ENCODE measurements at places on chromosomes 5 and 9.

DNA sequence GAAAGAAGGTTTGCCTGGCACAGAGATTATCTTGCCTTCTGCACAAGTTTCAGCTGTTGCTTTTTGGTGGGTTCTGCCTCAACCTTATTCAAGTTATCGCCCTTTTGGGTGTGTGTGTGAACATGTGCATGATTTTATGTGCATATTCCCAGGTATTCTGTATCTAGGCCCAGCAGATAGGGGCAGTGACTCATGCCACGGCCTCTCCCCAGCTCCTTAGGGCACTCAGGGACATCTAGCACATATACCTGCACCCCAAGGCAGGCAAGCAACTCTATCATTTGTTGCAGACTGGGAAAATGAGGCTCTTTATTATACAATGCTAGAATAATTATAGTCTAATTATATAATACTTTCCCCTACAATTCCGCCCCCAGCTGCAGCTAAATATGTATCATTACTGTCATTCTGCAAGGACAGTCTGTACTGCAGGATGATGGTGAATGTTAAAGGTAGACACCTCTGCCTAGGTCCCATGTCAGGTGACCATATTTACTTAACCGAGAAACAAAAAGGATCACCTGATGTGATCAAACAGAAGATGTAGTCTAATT, 128.9 kb downstream of the PDE8B start:
- no peak for DNase-seq

DNA sequence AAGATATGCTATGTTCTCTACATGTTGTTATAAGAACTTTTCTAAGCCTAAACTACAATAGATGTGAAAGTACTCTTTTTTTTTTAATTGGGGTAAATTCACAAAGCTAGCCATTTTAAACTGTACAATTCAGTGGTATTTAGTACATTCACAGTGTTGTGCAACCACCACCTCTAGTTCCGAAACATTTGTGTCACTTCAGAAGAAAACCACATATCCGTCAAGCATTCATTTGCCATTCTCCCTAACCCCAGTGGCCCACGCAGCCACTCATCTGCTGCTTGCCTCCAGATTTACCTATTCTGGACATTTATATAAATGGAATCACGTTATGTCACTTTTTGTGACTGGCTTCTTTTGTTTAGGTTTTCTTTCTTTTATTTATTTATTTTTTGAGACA, 43.1 kb downstream of the SPTAN1 start:
- no peak for DNase-seq

DNA sequence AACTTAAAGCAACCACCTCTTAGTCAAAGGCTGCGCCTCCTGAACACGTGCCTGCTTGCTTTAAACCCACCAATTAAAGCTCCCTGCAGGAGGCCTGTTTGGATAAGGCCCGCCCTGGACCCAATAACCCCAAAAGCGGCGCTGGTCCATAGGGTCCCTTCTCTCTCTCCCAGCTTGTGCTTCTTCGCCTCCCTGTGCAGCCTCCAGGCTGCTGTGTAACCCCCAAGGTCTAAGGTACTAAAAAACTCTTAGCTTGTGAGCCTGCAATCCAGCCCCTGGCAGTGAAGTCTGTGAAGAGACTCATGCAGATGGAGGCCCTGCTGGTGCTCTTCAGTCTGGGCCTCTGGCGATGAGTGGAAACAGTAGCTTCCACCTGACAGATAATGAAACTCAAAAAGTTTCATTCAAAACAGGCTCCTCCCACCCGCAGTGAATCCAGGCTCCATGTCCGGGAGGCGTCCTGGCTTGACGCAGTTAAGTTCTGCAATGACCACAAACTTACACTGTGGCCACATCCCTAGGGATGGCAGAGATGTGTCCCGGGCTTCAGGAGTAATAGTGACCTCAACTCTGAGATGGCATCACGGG, 97.3 kb downstream of the PRRT1B start:
- peak; percentile 59 for DNase-seq

- DNase-seq, result no peak
Measured at GRCh38 chr9:24698881-24699518, 153.3 kb upstream of the IZUMO3 start.

GRCh38 chr9:134835448-134835847, 45.2 kb upstream of the FCN2 start:
- no peak for DNase-seq

DNA sequence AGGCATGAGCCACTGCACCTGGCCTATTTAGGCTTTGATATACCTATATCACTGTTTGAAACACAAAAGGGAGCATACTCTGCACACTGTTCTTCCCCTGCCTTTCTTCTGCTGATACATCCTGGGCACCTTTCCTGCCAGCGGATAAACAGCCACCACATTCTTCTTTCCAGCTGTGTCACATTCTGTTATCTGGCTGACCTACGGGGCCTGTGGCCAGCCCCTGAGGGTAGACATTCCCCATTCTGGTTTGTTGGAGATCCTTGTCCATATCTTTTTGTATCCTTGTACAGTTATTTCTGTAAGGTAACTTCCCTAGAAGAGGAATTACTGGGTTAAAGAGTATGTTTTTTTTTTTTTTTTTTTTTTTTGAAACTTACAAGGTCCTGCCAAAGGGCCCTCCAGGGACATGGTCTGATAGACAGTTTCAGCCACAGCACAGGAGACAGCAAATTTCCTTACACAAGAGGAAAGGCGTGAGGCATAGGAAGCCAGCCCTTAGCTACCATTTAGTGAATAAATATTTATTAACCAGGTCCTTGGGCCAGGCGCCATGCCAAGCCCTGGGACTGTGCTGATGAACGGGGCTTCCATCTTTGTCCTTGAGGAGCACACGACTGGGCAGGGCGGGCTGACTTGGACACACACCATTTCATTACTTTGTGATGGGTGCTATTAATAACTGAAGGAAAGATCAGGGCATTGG, 57.8 kb downstream of the ERGIC1 start:
- DNase-seq, result no peak

- no peak for DNase-seq
Measured at GRCh38 chr9:108423433-108423832, 432.4 kb downstream of the ACTL7B start.

DNA sequence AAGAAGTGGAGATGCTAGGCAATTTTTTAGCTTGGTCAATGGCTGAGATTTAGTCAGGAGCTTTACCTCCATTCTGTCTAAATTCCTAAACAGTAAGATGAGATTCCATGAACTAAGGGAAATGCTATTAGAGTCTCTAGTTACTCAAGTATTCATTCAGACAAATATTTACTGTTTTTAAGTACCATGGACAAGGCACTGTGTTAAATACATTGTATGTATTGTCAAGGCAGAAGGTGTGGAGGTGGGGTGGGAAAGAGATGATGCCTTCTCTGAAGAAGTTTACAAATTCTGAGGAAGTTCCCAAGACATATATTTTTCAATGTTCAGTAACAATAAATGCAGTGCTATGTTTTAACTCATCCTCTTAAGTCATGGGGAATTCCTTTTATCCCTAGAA, 459.9 kb upstream of the NMUR2 start:
- no peak for DNase-seq

DNA sequence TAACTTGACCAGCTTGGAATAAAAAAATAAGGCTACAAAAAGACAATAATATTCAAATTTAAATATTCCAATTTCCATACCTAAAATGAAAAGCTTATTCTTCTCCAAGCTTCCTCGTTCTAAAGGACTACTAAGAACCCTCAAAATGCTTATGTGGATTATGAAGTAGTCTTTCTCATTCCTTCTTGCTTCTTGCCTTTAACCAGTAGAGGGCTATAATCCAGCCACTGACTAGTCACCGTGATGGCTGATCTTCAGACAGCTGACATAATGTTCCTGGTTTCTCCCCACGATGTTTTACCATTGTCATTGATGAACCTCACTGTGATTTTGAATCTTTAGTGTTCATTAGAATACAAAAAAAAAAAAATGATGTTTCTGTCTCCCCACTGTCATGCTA, 515.3 kb downstream of the TLE1 start:
- no peak for DNase-seq

- no peak for DNase-seq
Measured at GRCh38 chr9:134158753-134159392, 5.5 kb downstream of the RNU6ATAC start.

- no peak for DNase-seq
Measured at GRCh38 chr5:128241051-128241695, 157.6 kb downstream of the SLC12A2 start.

- DNase-seq, result no peak
Measured at GRCh38 chr9:35660966-35661415, 2.9 kb downstream of the CCDC107 start.

DNA sequence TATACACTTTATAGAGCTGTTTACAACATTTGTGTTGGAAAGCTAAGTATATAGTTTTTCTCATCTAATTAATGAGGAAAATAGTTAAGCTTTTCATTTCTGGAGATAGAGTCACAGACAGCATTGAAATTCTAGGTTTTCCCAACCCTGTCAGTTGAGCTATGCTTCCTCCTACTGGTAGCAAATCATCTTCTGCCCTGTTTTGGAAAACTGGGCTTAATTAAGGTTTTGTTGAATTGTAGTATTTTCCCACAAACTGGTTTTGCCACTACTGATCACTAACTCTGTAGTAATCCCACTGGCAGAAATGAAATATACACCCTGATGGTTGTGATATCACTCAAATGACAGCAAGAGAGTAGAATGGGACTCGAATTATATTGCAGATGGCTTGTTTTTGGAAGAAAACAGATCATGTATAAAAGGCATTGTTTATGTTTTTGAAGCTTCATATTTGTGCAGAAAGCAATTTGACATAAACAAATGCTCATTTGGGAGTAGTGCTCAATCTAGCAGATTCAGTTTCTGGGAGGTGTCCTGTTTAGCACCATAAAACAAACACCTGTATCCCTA, 46.6 kb downstream of the CD180 start:
- no peak for DNase-seq

DNA sequence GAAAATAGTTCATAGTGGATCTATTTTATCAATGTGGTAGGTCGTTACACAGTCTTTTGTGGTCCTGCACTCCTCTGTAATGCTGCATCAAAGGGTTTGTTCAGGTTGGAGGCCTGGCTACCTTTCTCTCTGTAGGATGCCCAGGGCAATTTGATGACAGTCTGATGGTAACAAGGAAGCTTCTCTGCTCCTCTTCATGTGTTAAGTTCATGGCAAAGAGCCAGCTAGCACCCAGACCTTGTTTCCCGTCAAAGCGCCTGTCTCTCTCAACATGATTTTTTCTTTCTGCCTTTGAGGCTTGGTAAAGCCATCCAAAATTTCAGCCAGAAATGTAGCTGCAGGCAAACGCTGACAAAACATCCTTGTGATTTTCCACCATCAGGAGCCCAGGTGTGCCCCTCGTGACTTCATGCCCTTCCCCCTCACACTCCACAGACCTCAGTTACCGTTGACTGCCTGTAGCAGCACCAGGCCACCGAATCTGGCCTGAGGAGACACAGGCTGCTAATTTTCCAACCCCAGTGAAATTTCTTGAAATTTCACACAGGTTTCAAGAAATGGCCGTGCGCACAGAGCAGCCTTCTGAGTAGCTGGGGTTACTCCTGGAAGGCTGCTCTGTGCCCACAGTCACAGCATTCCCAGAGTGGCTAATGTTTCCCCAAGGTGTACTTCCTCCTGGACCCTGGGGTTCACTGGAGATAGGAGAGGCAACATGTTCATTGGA, 292.7 kb downstream of the CWC27 start:
- DNase-seq, result no peak

DNA sequence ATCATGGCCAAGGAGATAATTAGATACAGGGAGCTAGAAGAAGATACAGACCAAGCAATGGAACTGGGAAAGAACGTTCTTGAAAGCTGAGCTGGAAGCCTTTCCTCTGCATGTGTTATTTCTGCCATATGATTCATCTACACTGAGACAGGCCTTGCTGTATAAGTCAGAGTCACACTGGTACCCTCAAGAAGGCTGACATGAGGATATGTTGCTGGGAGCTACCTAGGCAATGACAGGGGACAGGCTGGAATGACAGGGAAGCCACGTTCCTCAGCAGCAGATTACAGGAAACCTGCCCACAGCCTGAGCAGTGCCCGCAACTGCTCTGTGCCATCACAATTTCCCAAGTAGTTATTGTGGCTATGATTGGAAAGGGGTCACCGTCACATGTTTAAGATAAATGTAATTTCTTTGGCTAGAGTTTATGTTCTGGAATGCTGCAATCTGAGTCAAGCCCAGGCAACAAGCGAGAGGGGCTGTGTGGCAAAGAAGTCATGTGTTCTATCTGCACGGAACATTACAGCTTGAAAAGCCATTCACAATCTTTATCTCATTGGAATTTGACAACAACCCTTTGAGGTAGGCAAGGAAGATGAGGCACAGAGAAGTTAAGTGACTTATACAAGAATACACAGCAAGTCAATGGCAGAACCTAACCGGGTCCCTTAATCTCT, 108.2 kb downstream of the TTLL11 start:
- DNase-seq, result no peak

DNA sequence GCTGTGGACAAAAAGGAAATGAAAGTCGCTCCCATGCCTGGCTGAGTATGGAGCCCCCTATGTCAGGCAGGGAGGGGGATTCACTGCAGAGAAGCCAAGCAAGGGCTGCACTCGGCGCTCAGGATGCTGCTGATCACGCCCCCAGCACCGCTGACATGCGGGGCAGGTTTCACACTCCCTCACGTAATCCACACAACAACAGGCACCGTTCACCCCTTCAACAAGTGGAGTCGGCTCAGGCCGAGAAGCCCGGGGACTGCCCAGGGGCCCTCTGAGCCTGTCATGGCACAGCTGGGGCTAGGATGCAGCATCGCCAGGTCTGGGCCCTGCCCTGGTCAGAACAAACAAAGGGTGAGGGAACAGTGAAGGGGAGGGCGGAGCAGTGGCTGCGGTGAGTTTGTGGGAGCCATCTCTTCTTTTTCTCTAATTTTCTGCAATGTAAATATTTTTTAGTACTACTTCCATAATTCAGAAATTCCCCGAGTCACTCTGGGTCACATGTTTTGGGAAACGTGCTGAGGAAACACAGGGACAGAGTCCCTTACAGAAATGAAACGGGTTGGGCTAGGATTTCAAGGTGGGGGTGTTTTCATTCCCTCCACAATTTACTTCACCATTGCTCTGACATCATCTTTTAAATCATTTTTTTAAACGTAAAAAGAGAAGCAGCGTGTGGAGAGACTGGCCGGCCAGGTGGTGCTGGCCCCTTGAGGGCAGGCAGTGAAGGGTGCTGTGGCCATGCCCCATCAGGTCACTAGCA, 49.8 kb downstream of the PRRT1B start:
- DNase-seq, result no peak

- DNase-seq, result no peak
Measured at GRCh38 chr9:104256031-104256695, 162.1 kb downstream of the SMC2 start.

- no peak for DNase-seq
Measured at GRCh38 chr5:152632360-152632759, 227.3 kb upstream of the NMUR2 start.

Data from stimulated activated CD4-positive, alpha-beta T cell treated with anti-CD3 and anti-CD28 coated beads, Interleukin-4, amount 100 ng/mL, for 48 hours (primary cell).